ENCODE measurements at places on chromosomes 7 and 10. TPM values are rescaled to one million over a fixed set of nuclear protein-coding genes. Genes with fewer than 3 reads are reported as not detected.
A peak's percentile ranks its signal among the peaks of the same experiment; 100 is the strongest.

DNA sequence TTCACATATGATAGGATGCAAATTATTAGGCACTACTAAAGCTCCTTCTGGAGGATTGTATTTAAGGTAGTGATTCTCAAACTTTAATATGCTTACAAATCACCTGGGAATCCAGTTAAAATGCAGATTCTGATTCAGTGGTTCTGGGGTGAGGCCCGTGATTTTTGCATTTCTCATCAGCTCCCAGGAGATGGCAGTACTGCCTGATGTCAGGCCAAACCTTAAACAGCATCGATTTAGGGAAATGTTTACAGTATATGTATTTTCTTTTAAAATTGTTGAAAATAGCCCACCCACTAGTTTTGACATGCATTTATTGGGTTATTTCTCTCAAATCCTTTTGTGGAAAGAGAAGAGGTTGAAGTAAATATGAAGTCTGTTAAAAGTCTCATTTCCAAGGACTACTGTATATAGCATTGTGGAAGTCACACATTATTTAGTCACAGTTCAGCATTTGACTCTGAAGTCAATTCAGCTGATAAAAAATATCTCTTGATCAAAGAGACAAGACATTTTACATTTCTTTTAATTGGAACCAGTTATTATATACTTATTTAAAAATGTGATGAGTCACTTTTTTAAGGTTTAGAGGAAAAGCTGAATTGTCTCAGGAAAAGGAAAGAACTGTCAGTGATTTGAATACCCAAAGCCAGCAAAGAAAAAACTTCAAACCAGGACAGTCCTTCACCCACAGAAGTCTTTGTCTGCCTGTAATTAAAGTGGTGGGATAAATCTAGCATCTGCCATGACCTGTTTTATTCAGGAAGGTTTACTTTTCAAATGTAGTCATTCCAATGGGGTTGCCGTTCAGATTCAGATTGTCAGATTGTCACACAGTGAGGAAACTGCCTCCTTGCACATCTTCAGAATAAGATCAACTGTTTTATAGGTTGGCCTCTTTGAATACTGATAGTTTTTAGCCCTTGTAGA lies 21.1 kb upstream of the HBP1 start:
- no peak for DNase-seq

DNA sequence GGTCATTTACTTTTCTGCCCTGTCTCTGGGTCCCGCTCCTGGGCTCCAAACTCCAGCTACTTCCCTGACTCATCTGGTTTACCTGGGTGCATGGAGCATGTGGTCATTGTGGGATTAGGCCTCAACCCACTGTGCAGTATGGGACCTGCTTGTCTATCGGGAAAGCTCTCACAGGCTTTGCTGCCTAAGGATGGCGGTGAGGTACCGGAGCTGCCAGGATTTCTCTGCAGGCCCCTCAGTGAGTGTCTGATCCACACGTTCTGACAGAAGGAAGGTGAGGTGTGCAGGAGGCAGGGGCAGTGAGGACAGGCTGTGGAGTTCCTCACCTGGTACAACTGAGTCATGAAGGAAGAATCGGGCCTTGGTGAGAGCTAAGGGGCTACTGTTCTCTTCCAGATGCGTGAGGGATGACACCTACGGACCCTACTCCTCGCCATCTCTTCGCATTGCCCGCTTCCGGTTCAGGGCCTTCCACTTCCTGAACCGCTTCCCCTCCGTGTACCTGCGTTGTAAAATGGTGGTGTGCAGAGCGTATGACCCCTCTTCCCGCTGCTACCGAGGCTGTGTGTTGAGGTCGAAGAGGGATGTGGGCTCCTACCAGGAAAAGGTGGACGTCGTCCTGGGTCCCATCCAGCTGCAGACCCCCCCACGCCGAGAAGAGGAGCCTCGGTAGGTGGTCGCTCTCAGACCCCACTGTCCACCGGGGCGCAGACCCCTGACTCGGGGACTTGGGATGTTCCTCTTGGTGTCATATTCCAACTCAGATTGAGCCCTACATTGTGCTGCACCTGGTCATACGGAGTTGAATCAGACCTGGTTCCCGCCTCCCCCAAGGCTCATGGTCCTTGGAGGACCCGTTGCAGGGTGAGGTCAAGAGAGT lies 56.7 kb downstream of the C10orf120 start:
- peak; percentile 35 for DNase-seq

GRCh38 chr7:98288064-98288823 lies 6.8 kb downstream of the BRI3 start:
- DNase-seq: no peak

GRCh38 chr10:132176623-132177500 lies 9.9 kb upstream of the DPYSL4 start:
- DNase-seq: no peak

DNA sequence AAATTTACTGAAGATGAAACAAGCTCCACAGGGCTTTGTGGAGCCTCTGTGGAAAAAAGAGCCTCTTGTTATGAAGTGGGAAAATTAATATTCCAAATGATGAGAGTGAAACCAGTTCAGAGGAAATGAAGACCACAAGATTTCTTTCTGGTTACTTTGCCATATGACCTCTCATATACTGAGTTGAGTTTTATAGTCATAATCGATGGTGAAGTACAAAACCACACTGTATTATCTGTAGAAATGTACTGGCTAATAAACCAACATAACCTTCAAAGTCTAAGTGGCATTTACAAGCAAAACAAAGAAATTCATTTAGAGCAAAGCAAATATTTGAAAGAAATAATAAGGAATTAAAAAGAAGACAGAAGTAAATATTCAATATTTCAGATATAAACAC lies 662.6 kb upstream of the ZWINT start:
- no peak for DNase-seq

DNA sequence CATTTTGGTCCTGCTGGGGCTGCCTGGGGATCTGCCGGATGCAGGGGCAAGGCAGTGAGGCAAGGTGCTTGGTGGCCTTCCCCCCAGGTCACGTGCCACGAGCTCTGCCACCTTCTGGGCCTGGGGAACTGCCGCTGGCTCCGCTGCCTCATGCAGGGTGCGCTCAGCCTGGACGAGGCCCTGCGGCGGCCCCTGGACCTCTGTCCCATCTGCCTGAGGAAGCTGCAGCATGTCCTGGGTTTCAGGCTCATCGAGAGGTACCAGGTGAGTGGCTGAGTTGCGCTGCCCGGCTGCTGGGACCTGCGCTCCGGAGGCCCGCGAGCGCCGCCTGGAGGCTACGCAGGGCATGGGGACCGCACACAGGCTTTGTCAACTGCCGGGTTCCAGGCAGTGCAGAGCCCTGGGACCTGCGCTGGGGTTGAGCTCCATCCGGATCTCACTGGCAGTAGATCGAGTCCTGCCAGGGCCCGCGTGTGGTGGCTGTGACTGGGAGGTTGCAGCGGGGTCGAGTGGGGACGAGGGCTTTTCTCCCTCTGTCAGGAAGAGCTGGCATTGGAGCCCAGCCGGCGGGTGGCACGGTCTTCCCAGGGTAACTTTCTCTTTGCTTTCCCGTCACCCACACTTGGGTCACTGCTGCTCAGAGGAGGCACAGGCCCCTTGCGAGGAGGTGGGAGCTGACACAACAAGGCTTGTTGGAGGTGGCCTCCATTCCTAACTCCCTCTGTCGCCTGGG lies 21.7 kb downstream of the AMZ1 start:
- DNase-seq: no peak

DNA sequence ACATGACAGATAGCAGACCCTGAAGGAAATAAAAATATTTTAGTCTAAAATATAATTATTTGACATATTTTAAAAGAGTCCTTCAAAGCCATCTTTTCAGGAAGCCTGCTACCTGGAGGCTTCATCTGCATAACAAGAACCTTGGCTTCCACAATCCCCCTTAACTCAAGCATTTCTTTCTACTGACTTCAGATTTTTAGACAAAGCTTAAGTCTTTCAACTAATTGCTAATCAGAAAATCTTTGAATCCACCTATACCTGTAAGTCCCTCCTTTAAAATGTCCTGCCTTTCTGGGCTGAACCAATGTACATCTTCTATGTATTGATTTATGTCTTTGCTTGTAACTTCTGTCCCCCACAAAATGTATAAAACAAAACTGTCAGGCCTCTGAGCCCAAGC lies 23.5 kb upstream of the PRF1 start:
- no peak for DNase-seq

- no peak for DNase-seq
Observed at GRCh38 chr10:49139846-49140195, 6.0 kb upstream of the FAM170B start.

DNA sequence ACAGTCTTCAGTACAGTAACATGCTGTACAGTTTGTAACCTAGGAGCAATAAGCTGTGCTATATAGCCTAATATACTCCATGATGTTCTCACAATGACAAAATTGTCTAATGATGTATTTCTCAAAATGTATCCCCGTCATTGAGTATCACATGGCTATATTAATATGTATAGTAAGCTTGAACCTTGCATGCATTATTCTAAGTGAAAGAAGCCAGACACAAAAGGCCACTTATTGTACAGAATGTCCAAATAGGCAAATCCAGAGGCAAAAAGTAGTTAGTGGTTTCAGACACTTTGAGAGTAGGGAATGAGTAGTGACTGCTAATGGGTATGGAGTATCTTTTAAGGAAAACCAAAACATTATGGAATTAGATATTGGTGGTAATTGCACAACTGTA lies 545.1 kb downstream of the ATRNL1 start:
- DNase-seq: no peak

GRCh38 chr10:1367938-1368841 lies 312.0 kb downstream of the WDR37 start:
- DNase-seq: no peak

DNA sequence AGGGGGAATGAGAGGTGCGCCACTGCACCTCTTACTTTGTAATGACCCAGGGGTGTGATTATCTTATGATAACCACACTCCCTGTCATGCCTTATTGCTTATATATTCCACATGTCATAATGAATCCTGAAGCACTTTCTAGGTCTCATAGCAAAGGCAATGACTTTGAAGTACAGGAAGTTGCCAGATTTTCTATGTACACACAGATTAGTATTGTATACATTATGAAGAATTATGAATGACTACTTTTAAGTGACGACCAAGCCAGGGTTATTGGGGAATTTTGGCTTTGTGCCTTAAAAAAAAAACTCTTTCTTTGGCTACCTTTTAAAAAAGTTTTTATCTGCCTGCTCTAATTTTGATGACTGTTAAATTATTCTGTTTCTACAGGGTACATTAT lies 269.6 kb downstream of the MDFIC start:
- DNase-seq: no peak

DNA sequence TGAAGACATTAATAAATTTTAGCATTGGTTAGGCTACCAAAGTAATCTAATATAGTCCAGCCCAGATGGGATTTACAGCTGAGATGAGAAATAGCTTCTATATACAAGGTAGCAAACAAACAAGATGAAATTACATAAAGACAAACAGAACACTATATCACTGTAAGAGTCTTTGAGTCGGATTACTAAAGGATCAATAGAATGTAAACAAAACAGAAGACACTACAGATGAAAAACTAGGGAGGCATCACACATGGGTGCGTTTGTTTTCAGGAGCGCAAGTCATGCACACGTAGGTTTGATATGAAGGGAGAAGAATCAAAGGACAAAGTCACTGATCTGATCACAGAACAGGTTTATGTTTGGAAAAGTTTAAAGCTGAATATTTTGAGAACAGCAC lies 26.5 kb downstream of the MPP7 start:
- DNase-seq: no peak

DNA sequence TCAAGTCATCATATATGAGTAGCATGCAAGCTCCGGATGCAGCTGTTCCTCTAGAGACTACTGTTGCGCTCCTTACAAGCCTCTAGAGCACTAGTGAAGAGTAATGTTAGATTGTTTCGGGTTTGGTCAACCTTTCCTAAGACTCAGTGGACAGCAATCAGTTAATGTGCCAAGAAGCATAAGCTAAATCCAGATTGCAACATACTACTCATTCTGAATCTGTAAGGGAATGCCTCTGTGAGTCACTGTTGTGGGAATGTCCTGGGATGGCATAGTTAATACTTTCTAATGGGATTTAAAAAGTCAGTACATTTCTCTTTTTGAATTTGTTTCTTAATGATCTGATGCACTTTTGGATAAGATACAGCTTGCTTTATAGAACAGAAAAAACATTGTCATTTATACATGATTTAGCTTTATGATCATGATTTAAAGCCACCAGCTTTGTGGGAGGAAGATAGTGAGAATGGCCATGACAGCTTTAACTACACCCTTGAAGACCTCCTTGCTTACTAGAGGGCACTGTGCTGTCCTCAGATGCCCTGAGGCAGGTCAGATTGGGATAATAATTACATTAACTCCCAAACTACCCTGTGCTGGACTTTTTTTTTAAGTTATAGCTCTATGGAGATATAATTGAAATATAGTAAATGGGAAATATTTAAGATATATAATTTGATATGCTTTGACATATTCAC lies 138.4 kb downstream of the SDK1 start:
- DNase-seq: no peak

DNA sequence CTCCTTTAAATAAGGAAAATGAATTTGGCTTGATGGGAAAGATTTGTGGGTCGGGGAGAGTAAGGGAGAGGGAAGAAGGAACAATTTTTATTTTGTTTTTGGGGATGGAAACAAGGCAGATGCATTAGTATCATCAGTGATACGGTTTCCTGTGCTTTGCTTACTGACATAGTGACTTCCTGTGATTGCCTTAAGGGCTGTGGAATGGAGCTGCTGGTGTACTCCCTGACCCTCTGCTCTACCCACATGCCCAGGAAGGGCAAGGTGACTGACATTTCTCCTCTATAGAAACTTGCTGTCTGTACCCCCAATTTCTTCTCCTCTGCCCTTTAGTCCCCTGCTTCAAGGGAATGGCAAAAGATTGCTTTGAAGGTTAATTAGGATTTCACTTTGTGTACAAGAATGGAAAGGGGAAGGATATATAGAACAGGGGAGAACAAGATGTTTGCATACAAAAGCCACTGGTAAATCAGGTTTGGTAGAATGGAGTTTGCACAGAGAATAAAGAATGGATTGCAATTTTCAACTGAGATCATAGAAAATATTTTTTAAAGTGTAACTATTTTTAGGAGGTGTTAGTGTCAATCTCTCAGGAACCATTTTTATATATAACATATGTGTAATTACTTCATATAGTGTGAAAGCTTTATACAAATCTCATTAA lies 129.0 kb upstream of the AGR3 start:
- DNase-seq: no peak

GRCh38 chr10:98694014-98694413 lies 247.3 kb upstream of the HPS1 start:
- DNase-seq: no peak

DNA sequence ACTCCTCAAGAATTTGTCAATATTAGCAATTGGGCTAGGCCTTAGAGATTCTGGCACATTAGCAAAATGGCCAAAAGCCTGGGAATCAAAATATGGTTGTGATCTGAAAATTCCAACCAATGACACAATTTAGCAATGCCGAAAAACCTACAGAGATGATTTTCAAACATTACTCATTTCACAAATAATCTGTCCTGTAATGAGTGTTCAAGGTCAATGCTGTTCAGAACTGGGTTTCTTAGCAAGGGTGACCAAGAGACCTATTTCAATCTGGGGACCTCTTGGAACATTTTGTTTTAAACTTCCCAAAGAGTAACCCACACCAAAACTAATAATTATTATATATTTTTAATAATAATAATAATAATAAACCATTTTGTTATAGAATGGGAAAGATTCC lies 24.1 kb downstream of the ELMO1 start:
- DNase-seq: no peak

GRCh38 chr10:36462194-36462593 lies 663.2 kb upstream of the ANKRD30A start:
- no peak for DNase-seq

Gene LRRD1
- 0.29 TPM for total RNA-seq

Gene GRID1
- total RNA-seq: 2.9 TPM

Gene AMZ1
- not detected for total RNA-seq

Gene FBXL13
- total RNA-seq: 1.4 TPM
